ENCODE measurements at places on chromosomes 16 and 17. TPM values are rescaled to one million over a fixed set of nuclear protein-coding genes. Genes with fewer than 3 reads are reported as not detected.

DNA sequence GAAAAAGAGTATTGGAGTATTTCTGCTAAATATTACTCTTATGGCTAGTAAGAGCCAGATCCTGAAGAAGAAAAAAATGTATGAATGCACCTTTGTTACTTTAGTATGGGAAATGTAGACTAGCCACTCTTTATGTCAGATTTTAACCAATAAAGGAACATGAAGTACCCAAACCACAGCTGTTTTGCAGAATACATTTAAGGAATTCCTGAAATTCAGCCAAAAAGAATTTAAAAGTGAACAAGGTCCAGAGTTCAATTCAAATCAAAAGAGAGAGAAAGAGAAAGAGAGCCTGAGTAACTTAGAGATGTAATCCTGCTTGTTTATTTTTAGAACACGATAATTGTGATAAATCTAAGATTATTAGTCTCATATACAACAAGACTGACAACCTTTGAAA is 1.2 kb downstream of the KCNJ16 start:
- no peak for DNase-seq

KRTAP1-4 gene
- not detected for total RNA-seq

CMTM2 gene
- not detected for total RNA-seq

DNA sequence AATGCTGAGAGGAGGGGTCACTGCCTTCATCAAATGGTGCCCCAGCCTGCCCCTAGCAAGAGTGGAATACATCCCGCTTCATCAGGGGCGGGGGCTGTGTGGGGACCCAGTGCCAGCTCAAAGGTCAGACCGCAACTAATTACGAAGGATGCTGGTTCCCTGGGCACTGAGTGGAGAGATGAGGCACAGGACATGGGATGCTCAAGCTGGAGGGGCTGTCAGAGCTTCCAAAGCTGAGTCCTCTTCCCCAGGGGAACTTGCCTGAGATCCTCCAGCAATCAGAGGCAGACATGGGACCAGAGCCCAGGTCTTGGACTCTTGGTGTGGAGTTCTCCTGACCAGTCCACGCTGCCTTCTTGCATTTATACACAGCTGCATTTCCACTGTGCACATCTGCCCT is 18.9 kb downstream of the UNC45B start:
- no peak for DNase-seq

GRCh38 chr16:87698676-87699199 is 67.0 kb downstream of the KLHDC4 start:
- no peak for DNase-seq
